RPMI7951 (cell line): ENCODE measurements at places on chromosomes 1 and 21.
A peak's percentile ranks its signal among the peaks of the same experiment; 100 is the strongest.

DNA sequence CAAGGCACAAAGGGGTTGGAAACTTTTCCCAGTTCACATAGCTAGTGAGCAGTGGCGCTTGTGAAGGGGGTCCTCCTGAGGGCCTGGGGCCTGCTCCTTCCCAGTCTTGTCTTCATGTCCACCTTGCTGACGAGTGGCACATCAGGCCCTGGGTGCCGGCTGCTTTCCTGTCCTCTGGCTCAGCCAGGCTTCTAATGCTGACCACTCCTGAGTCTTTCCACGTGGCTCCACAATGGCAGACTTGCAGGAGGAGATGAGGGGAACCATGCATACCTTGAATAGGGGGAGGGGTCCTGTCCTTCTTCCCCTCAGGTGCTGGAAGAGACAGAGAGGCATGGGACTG lies 38.7 kb downstream of the MAPKAPK2 start:
- DNase-seq = no peak

DNA sequence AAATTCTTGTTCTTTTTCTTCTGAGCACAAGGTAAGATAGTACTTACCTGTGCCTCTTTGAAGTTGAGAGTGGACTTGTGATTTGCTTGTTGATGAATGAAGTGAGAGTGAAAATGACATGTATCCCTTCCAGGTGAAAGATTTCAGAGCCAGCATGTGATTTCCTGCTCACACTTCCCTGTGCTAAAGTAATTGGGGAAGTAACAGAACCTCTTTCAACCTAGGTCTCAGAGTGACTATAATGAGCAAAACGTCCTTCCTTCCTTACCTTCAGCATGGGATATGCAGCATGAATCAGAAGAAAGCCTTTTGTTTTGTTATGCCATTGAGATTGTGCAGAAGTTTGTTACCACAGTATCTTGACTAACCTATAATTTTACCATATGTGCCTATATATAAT lies 24.6 kb downstream of the RAVER2 start:
- DNase-seq = no peak

DNA sequence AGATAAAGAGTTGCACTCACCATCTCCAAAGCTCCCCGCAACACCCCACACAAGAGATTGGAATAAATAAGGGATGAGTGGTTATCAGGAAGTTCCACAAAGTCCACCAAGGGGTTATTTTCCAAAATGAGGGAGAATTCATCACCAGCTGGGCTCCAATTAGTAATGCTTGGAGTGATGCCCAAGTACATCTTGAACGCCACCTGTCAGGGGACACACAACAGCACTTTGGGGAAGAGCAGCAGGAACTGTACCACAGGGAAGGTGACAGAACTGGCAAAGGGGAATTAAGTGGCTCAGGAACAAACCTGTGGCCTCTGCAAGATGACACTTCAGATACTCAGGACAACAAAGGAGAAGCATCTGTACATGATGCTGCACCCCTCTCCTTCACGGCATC lies 11.5 kb downstream of the TRAPPC3 start:
- DNase-seq = no peak

DNA sequence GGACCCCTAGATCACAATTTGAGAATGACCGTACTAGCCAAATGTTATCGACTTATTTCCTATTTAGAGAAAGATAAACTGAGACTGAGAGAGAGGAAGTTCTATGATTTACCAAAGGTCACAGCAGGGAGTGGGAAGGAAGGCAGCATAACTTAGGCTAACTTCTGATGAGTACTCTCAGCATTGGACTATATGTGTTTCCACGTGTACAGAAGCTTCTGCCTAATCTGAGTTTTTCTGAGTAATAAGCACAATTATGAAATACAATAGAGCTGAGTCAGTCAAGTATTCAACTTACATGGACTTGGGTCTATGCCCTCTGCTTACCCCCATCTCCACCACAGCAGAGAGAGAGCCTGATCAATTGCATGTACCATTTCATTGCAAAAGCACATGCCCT lies 88.1 kb upstream of the HIVEP3 start:
- DNase-seq = no peak

- DNase-seq = peak; percentile 47
Measured at GRCh38 chr1:235632506-235633401, 16.8 kb downstream of the GNG4 start.

DNA sequence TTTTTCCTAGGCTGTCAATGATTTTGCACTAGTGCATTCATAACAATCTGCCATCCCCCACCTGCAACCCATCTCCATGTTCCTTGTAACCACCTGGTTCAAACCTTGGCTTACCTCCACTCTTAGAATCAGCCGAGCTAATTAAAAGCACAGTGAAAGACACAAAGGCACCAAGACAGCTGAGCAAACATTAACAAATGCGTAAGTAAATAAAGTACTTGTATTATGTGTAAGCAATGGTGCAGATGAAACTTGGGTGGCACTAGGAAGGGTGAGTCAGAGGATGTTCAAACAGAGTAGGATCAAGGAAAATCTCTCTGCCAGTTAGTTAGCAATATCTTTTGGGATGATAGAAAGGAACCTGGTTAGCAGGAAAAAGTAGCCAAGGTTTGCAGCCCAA lies 5.1 kb upstream of the FOXJ3 start:
- DNase-seq = peak; percentile 25

DNA sequence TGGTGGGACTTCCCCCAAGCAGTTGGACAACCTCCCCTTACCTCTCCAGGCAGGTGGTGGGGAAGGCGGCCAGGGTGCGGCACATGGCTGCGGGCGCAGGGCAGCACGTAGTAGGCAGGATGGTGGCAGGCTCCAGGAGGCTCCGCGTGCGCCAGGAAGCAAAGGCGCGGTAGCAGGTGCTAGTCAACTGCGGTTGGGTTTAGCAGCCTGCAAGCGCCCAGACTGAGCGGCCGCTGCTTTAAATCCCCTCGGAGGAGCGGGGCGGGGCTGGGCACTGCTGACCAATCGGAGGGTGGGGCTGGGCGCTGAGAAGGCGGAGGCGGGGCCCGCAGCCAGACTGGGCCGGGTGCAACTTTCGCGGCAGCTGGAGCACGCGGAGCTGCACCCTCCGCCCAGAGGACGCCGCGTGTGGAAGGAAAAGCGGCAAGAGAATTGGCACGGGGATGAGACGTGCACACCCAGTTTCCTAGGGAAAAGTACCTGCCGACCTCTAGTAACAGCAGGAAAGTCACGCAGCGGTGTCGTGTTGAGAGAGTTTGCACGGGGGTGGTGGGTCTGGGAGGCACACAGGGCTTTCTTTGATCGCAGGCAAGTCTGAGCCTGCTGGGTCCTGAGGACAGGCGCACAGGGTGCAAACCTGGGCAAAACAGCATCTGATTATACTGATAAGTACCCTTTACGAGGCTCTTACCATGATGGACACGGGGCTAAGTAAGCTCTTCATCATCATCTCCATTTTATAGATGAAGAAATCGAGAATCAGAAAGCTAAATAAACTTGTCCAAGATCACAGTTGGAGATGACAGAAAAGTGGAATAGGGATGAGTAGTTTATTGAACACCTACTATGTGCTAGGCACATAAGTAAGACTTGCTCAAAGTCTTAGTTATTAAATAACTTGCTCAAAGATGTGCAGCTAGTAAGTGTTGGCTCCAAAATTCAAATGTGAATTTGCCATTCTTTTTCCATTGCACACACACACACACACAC lies at the start of gene RGS16:
RGS16 (minus strand) TSS at position 215 of the 990 bp plus-strand sequence; CDS start at position 85, 130 bp downstream.
- DNase-seq = peak; percentile 78
